H1 (cell line): ENCODE measurements at places on chromosomes 1 and 21. TPM values are rescaled to one million over a fixed set of nuclear protein-coding genes. Genes with fewer than 3 reads are reported as not detected.

DNA sequence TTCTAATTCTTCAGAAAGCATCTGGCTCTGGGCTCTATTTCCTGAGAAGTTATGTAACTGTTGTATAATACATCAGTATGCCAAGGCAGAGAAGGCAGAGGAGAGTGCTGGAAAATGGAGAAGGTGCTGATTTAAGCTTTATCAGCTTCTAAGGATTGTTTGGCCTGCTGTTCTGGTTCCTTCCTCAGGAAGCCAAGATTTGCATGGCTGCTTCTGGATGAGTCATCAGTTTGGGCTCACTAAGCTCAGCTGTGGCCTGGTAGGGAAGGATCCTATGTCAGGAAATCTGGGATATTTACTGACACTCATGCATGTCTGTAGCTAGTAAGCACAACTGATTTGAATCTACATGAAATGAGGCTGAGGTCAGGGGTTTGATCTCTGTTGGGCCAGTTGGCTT lies 73.2 kb upstream of the ADGRL4 start:
- H3K4me1 ChIP-seq: no peaks in the 10 kb centered on the region
- no peaks in the 10 kb centered on the region for H3K36me3 ChIP-seq
- no peak overlapping the region for H3K4me3 ChIP-seq
- peak; percentile 13 for DNase-seq

DNA sequence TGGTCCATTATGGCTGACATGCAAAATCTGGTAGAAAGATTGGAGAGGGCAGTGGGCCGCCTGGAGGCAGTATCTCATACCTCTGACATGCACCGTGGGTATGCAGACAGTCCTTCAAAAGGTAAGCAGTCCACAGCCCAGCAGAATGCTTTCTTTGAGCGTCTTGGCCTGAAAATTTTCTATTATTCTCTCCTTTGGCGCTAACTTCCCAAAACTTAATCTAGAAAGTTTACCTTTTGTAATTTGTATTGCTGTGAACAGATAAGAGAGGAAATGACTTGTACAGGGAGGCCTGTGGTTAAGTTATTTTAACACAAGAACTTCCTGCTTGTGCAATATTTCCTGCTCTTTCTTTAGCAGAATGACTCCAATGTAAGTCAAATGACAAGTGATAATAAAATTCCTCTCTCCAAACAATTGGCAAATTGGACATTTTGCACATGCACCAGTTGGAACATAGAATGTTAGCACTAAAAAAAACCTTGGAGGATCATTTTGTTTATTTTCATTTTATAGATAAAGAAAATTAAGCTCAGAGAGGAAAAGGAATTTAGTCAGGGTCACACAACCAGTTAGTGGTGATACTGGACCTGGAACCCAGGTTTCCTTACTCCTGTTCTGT lies 18.9 kb downstream of the CAP1 start:
- H3K36me3 ChIP-seq: peaks cover 34% of the 10 kb centered on the region
- 0 out of 2 replicates have a peak overlapping the region, but pooled peaks have one; percentile 2 for H3K27ac ChIP-seq
- peaks cover 5% of the 10 kb centered on the region for H3K4me1 ChIP-seq
- H3K4me3 ChIP-seq: no peak overlapping the region
- H3K27me3 ChIP-seq: no peaks in the 10 kb centered on the region

DNA sequence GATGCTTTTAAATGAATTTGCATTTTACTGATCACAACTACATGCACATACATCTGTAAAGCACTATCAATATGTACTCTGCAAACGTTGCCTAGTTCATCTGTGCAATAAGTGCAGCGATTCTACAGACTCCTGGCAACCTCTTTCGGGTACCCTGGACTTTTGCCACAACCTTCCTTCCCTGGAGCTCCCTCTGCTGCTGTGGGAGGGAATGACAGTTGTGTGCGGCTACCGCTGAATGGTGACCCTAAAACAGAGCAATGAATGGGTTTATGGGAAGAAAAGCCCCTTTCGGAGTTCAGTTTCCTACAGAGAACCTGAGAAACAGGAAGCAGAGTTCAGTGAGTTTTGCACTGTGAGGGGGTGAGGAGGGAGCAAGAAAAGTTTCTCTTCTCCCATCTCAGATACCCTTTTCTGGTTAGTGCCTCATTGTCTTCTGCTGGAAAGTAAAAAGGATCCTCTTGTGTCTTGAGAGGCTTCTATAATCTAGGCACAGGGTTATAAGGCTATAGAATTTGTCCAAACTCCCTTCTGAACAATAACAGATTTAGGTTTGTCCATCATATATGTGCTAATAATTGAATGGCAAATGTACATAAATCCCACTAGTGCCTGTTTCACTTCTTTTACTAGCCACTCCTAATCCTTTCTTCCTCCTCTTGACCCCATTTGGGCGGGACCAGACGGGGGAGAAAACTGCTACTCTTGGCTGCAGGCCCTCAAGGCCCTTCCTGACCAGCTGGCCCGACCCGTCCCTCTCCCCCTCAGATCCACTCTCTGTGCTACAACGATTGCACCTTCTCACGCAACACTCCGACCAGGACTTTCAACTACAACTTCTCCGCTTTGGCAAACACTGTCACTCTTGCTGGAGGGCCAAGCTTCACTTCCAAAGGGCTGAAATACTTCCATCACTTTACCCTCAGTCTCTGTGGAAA lies 19.8 kb upstream of the SARS1 start:
- H3K27ac ChIP-seq: no peak overlapping the region
- no peak for DNase-seq
- no peaks in the 10 kb centered on the region for H3K36me3 ChIP-seq
- no peak overlapping the region for H3K4me3 ChIP-seq
- no peaks in the 10 kb centered on the region for H3K27me3 ChIP-seq
- no peaks in the 10 kb centered on the region for H3K4me1 ChIP-seq

- H3K4me1 ChIP-seq: no peaks in the 10 kb centered on the region
- peaks cover 37% of the 10 kb centered on the region for H3K36me3 ChIP-seq
- no peaks in the 10 kb centered on the region for H3K27me3 ChIP-seq
- no peak for DNase-seq
- H3K4me3 ChIP-seq: no peak overlapping the region
- H3K27ac ChIP-seq: no peak overlapping the region
Measured at GRCh38 chr1:39288735-39289465, 84.4 kb downstream of the MACF1 start.

Gene HES4
- total RNA-seq: 1.2 and 2.8 TPM in 2 replicates

GRCh38 chr1:202069662-202070061 lies 53.1 kb upstream of the GPR37L1 start:
- H3K4me1 ChIP-seq: no peaks in the 10 kb centered on the region
- no peak for DNase-seq
- no peak overlapping the region for H3K4me3 ChIP-seq
- H3K27me3 ChIP-seq: no peaks in the 10 kb centered on the region
- H3K27ac ChIP-seq: no peak overlapping the region
- no peaks in the 10 kb centered on the region for H3K36me3 ChIP-seq

DNA sequence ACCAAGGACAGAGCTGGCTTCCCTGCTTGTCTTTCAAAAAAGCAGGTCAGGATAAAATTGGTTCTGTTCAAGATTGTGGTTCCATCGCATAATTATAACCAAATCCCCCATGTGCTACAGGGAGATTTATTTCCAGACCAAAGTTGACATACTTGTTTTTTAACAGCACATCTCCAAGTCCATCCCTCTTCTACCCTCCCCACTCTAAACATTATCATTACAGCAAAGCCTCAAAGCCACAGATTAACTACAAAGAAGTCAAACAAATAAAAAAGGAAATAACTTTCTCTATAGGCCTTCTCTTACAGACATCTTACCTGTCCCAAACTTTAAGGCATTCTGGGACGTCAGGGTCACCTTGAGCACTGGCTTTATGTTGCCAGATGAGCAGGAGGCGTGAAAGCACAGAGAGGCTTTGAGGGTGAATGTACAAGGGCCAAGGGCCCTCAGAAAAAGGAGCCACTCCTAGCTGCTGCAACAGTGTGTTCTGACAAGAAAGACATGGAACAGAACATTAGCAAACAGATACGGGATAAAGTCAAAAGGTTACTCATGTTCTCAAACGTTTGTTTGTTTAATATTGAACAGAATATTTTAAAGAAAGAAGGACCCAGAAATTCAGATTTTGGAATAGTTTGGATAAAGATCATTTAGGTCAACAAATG lies 31.2 kb downstream of the UBR4 start:
- DNase-seq: no peak
- no peak overlapping the region for H3K27ac ChIP-seq
- H3K4me1 ChIP-seq: no peaks in the 10 kb centered on the region

- peaks cover 6% of the 10 kb centered on the region; the same call in 1 of the 2 replicates for H3K36me3 ChIP-seq
- H3K27ac ChIP-seq: no peak overlapping the region
- DNase-seq: peak; percentile 74
- H3K27me3 ChIP-seq: peaks cover 11% of the 10 kb centered on the region; the same call in 1 of the 2 replicates
Measured at GRCh38 chr1:151133018-151133806, 13.2 kb downstream of the SEMA6C start.

DNA sequence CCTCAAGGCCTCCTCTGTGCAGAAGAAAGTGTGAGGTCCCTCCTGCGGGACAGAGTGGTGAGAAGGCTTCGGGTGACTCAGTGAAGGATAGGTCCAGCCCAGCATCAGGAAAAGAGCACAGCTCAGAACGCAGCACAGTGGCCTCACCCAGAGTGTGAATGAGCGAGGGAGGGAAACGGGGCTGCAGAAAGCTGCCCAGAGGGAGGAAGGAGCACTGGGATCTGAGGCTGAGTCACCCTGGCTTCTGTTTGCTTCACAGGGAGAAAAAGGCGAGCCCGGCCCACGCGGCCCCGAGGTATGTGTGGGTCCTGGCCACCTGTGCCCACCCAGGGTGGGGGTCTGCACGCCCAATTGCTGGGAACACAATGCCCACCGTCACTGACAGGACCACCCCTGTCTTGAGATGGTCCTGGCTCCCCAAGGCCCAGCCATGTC lies 24.3 kb downstream of the COL6A2 start:
- no peak for DNase-seq
- H3K27me3 ChIP-seq: no peaks in the 10 kb centered on the region
- H3K27ac ChIP-seq: no peak overlapping the region
- no peak overlapping the region for H3K4me3 ChIP-seq
- H3K36me3 ChIP-seq: peaks cover 3% of the 10 kb centered on the region; the same call in 1 of the 2 replicates

- DNase-seq: no peak
- H3K4me3 ChIP-seq: no peak overlapping the region
- H3K4me1 ChIP-seq: no peaks in the 10 kb centered on the region
- peaks cover 13% of the 10 kb centered on the region; the same call in 1 of the 2 replicates for H3K36me3 ChIP-seq
- no peaks in the 10 kb centered on the region for H3K27me3 ChIP-seq
- H3K27ac ChIP-seq: no peak overlapping the region
Measured at GRCh38 chr1:30933874-30934252, 25.3 kb upstream of the SDC3 start.

DNA sequence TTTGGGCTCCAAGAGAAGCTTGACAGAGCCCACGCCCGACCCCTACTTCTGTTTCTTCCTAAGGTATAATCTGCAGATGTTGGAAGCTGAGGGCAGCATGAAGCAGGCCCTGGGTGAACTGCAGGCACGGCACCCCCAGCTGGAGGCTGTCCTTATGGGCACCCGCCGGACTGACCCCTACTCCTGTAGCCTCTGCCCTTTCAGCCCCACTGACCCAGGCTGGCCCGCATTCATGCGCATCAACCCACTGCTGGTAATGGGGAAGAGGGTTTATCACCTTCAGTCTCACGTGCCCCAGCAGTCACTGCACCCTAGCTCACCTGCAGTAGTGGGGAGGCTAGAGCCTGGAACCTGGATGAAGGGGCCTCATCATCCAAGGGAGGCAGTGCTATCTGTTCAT lies 3.1 kb upstream of the LENEP start:
- H3K4me3 ChIP-seq: no peak overlapping the region
- DNase-seq: no peak
- H3K27me3 ChIP-seq: no peaks in the 10 kb centered on the region
- peaks cover 47% of the 10 kb centered on the region for H3K36me3 ChIP-seq
- H3K4me1 ChIP-seq: peaks cover 7% of the 10 kb centered on the region; the same call in 1 of the 2 replicates

DNA sequence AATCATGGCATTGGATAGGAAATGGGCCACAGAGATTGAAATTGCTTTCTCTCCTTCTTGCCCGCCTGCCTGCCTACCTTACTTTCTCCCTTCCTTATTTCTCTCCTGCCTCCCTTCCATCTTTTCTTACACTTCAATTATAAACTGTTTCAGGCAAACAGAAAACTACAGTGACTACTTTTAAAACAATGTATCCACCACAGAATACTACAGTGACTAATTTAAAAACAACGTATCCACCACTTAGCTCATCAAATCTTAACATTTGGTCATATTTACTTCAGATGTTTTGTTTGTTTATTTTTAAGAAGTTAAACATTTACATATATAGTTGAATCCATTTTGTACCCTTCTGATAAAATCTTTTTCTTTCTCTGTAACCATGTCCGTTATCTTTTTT lies 54.4 kb downstream of the SNRPE start:
- DNase-seq: no peak
- H3K27ac ChIP-seq: no peak overlapping the region
- no peaks in the 10 kb centered on the region for H3K4me1 ChIP-seq

Gene GNG5
- 94.0 and 109 TPM in 2 replicates for total RNA-seq

- no peak for DNase-seq
- no peak overlapping the region for H3K27ac ChIP-seq
- H3K4me1 ChIP-seq: no peaks in the 10 kb centered on the region
- no peak overlapping the region for H3K4me3 ChIP-seq
Measured at GRCh38 chr1:77541162-77541545, 141.3 kb downstream of the ZZZ3 start.

DNA sequence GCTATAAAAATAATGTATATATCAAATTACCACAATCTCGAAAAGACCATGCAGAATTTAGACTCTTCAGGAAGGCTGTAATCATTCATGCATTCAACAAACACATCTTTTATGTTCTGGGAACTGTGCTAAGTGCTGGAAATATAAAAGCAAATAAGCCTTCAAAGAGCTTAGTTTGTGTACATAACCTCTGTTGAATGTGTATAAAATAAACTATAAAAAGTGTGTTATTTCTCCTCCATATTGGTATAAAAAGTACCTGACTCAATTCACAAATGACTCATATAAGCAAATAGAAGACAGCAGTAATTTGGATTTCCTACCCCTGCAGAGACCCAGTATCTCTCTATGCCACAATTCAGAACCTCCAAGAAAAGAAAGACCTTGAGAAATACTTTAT lies 36.8 kb downstream of the RAB3GAP2 start:
- no peak overlapping the region for H3K4me3 ChIP-seq
- H3K4me1 ChIP-seq: no peaks in the 10 kb centered on the region
- H3K27ac ChIP-seq: no peak overlapping the region

DNA sequence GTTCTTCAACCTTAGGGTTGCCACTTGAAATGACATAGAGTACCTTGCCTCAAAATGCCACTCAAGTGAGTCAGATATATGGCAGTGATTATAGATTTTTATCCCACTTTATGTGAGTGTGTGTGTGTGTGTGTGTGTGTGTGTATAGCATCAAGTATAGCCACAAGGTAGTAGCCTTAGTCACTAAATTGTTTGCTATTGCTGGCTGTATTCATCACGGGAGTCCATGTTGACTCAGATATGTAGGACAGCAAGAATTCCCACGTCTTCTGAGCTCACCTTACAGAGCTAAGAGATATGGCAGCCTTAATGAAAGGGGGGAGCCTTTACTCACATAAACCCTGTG lies 9.3 kb downstream of the ETS2 start:
- H3K27me3 ChIP-seq: no peaks in the 10 kb centered on the region
- no peak overlapping the region for H3K27ac ChIP-seq
- H3K36me3 ChIP-seq: peaks cover 74% of the 10 kb centered on the region
- no peak for DNase-seq
- no peak overlapping the region for H3K4me3 ChIP-seq
- peaks cover 18% of the 10 kb centered on the region for H3K4me1 ChIP-seq
